ENCODE measurements at places on chromosomes 7 and 10.

GRCh38 chr7:2069472-2069860 lies 163.3 kb downstream of the MAD1L1 start:
- no peak for DNase-seq

GRCh38 chr7:28503396-28503795 lies 91.1 kb downstream of the CREB5 start:
- DNase-seq: no peak

- no peak for DNase-seq
Observed at GRCh38 chr7:44819292-44819691, 22.8 kb downstream of the PPIA start.

DNA sequence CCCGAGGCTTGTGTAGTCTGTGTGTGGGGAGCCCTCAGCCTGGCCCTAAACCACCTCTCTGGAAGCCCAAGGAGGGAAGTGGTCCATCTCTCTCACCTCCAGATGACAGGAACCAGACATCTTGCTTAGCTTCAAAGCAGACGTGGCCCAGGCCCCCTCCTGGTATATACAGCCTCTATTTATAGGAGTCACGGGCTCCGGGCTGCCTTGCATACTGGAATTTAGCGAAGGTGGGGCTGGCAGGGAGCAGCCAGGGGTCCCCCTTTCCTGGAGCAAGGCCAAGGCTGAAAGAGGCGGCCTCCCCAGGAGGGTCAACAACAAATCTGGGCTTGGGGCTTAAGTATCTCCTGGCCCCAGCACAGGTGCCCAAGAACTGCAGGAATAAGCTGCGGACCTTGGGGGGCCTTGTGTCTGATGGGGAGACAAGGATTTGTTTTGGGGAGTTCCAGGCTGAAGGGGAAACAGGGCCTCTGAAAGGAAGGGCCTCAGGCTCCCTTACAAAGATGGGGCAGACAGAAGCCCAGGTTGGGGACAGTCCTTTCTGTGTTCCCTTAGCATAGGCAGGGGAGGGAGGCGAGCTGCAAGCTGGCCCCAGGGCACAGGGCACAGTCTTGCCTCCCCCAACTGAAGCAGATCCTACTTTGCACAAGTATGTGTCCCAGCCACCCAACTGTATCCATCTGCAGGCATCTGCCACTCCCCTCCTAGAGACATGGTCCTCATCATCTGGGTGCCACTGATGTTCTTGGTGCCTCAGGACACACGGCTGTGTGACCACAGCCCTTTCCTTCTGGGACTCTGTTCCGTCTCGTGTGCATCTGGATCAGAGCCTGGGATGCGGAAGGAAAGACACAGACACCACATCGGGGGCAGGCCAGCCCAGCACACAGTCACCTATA lies 11.9 kb downstream of the ZCCHC24 start:
- DNase-seq: no peak

GRCh38 chr7:96273716-96274115 lies 48.2 kb downstream of the SLC25A13 start:
- no peak for DNase-seq

DNA sequence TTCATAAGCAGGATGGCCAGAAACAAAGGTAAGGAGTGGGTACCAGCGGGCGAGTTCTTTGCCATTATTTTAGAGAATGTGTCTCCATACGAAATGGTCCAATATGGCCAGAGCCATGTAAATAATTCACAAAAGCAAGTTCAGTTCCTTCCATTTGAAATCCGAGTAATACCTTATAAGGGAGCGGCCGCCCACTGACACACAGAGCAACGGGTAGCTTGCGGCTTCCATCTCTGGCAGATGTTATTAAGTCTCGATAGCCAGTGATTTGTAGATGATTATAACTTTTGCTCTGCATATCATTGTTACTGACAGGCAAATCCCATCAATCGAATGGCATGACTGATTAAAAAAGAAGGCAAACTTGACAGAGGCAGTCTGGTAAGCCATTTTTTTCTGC lies 63.2 kb downstream of the GFRA1 start:
- no peak for DNase-seq

GRCh38 chr10:57225920-57226319 lies 864.9 kb upstream of the ZWINT start:
- no peak for DNase-seq

GRCh38 chr10:5565671-5566581 lies 41.2 kb downstream of the CALML3 start:
- DNase-seq: no peak

DNA sequence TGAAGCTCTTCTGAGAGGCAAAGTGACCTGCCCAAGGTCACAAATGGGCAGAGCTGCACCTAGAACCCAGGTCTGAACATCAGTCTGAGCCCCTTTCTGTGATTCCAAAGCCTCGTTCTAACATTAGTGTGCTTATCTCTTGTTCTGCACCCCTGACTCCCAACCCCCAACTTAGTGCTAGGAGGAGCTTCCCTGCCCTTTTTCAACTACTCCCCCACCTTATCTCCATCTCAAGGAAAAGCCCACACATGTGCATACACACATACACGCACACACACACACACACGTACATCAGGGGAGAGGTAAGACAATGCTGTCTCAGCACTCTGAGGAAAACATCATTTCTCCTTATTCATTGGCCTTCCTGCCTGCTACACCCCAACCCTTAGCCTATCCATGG lies 8.3 kb downstream of the PRRT4 start:
- DNase-seq: no peak

DNA sequence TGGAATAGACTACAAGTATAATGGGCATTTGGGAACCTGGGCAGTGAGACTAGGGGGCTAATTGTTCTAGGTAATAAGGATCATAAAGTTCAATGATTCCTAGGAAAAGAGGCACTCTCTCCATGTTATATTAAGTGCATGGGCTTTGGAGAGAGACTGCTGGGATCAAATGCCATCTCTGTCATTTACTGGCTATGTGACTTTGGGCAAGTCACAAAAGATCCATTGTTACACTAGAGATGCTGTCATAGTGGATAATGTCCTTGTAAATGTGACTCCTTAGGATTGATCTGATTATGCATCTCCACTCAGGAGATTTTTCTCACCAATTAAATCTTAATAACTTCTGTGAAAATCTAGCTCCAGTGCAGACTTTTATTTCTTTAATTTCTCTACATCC lies 156.3 kb upstream of the CACNA2D1 start:
- DNase-seq: no peak

DNA sequence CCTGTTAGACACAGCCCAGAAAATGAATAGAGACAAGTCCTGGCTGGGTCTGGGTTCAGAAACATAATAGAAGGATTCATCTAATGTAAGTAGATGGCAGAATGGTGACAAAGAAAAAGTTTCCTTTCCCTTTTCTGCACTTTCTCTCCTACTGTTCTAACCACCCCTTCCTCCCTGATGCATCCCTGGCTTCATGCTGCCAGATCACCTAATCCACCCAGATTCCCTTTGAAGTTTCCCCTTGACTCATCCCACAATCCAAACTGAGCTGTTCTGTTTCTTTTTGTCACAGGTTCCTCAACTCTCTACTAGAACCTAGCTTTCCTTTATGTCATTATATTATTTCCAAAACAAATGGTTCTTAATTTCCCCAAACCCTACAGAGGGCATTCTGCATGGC lies 1.1 kb upstream of the MACC1 start:
- no peak for DNase-seq

DNA sequence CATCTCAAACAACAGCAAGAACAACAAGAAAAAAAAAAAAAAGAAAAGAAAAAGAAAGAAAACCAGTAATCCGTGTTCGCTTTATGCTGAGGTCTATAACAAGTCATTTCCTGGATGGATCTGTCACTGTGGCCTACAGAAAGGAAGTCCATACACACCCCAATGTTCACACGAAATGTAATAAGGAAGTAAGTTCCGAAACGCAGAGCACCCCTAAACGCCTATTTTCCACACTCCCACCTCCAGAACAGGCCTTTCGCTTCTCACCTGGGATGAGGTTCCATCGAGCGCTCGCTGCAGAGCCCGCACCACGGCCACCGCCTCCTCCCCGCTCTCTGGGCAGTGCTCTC lies 735 bp downstream of the ZNF394 start:
- no peak for DNase-seq

DNA sequence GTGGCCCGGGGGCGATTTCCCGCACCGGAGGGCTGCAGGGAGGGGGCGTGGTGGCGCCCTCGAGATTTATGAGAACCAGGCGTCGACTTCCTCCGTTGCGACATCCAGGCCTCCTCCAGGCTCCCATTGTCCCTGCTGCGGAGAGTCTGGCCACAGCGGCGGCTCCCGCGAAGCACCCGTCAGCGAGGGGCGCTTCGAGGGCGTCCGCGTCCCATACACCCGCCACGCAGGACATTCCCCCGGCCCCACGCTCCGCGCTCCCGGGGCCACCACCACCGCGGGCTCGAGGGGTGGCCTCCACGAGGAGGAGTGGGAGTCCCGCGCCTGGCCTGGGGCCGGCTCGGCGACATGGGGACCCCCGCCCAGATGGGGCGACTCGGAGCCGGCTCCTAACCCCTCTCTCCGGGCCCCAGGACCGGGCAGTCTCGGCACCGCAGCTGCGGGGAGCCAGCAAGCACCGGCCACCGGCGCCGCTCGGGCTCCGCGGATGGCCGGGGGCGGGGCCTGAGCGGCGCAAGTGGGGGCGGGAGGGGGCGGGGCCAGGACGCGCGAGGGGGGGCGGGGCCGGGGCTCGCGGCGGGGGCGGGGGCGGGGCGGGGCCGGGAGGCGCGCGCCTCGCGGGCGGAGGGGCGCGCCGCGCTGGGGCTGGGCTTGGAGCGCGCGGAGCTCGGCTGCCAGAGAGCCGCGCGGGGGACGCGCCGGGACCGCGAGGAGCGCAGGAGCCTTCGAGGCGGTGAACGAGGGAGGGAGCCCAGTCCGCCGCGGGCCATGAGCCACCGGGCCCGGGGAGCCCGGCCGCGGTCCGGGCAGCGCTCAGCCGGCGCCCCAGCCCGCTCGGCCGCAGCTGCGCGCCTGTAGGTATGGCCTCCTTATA lies at the start of gene SH2B2:
Gene SH2B2 (plus strand): TSS at position 632 of the 874 bp plus-strand sequence. CDS start 13,683 bp downstream, outside the sequence.
- DNase-seq: no peak

DNA sequence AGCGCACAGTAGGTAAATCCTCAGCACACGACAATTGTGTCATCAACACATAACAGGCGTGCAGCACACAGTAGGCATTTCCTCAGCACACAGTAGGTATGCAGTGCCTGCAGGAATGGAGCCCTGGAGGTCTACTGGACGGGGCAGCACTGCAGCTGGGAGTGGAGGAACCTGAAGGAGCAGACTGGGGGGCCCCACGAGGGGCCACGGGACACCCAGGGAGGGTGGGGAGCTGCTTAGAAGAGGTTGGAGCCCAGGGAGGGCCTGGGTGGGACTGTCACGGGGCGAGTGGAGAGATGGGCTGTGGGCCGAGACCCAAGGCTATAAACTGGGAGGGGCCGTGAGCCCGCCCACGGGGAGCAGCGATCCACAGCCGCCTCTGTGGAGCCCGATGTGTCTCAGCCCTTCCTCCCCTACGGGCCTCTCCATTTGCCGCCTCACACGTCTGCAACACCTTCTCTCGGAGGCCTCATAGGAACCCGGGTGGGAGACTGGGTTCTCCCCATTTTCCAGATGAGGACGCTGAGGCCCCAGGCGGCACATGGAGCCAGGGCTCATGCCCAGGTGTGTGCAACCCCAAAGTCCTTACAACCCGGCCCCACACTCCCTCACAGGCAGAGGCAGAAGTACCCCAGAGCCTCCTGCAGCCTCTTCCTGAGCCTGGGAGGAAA lies 101.5 kb downstream of the MICALL2 start:
- no peak for DNase-seq

DNA sequence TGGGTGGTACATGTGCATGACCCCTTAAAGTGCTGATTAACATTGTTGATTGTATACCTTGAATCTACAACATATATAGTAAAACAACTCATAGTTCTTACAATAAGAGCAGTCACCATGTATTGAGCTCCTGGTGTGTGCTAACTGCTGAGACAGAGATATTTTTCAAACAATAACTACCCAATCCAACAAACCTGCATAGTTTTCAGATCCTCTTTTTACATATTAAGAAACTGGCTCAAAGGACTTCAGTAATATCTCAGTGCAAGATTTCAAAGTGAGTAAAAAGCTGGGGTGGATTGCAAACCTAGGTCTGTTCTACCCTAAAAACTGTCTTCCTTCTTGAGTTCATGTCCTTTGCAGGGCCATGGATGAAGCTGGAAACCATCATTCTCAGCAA lies 272.2 kb downstream of the SNX13 start:
- DNase-seq: no peak

- DNase-seq: no peak
Observed at GRCh38 chr10:349081-349480, 213.8 kb downstream of the ZMYND11 start.

GRCh38 chr7:131945313-131945911 lies 389.0 kb upstream of the PODXL start:
- DNase-seq: no peak

DNA sequence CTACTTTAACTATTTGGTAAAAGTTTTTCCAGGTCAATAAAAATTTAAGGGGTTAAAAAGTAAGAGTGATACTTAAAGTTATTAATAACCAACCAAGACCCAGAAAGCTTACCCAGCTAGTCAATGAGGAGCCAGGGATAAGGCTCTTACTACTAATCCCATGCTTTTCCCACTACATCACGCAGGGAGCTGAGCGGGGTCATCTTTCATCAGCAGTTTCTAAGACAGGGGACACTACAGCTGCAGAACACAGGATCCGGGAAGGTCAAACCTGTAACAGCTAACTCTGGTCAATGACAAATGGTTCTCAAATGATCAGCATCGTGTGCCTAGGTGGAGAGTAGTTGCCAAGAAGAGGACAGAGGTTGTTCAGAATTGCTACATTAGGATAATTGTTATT lies 65.1 kb downstream of the RSU1 start:
- no peak for DNase-seq

DNA sequence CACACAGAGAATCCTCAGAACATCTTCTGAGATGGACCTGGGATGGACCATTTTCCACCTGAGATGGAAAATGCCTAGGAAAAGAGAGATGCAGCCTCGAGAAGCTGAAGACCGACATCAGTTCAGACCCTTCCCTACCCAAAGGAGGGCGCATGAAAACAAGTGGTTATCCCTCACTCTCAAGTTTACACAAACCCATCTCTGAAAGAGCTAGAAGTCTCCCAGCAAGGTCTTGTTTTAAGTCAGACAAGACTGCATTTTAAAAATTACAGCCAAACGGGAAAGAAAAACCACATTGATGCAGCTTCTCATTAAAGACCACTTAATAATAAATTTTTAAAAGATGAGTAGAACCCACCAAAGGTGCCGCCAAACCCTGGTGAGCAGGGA lies 1.3 kb downstream of the RAPGEF5 start:
- DNase-seq: no peak

GRCh38 chr7:52944921-52945320 lies 90.5 kb upstream of the POM121L12 start:
- no peak for DNase-seq

DNA sequence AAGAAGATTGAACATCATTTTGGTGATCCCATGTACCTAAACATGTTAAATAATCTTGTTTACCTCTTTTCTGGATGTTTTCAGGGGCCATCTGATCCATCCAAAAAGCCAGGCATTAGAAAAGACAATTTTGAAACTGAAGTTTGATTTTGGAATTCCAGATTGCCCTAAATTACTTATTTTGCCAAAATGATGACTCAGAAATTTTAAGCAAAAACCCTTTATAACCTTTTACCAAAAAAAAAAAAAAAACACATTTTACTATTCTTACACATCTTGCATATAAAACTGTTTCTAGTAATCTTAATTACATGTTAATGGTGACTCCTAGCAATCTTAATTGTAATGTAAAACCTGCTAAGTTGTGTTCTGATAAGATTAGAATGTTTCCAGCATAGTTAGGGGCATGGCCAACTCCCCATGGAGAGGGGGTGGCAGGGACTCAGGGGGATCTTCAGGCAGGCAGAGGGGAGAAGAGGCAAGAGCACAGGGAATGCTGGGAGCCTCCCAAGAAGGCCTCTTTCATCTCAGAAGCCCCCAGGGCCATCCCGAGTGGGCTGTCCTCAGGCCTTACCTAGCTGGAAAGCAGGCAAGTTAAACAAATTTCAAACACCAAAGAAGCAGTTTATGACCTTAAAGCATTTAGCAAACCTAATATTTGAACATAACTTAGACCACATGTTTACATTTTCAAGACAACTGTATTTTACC lies 25.8 kb upstream of the AKR1C3 start:
- no peak for DNase-seq
